HT1080 (cell line): ENCODE measurements at places on chromosomes 12 and 14.
A peak's percentile ranks its signal among the peaks of the same experiment; 100 is the strongest.

GRCh38 chr14:101588286-101588975 lies 27.1 kb downstream of the DIO3 start:
- DNase-seq: no peak

DNA sequence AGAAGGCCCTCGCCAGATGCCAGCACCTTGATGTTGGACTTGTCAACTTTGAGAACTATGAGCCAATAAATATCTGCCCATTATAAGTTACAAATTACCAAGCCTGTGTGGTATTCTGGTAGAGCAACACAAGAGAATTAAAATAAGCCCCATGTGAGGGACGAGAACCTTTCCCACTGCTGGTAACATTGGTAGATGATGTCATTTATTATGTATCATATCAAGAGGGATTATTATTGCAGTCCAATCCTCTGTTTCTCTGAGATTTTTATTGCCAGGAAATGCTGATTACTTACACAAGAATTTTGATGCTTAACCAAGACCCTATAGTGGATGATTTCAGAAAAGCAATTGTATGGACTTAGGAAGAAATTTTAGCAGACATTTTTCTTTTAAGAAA lies 40.3 kb upstream of the SLC24A4 start:
- DNase-seq: no peak

DNA sequence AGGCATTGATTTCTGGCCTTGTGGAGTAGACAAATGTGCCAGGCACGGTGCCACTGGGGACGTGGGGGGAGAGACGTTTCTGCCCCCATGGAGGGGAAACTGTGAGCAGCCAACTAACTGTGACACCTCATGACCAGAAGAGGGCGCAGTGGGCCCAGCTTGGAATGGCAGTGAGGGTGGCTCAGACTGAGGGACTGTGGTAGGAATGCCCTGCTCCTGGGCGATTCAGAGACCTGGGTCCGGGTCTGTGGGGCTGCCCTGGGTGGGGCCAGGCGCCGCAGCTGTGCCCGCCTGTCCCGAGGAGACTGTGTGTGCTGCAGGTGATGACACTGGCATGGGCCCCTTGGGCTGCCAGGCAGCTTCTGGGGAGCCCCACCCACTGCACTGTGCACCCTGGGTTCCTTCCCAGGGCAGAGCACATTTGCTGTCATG lies 60.6 kb downstream of the SLC25A47 start:
- peak; percentile 36 for DNase-seq

DNA sequence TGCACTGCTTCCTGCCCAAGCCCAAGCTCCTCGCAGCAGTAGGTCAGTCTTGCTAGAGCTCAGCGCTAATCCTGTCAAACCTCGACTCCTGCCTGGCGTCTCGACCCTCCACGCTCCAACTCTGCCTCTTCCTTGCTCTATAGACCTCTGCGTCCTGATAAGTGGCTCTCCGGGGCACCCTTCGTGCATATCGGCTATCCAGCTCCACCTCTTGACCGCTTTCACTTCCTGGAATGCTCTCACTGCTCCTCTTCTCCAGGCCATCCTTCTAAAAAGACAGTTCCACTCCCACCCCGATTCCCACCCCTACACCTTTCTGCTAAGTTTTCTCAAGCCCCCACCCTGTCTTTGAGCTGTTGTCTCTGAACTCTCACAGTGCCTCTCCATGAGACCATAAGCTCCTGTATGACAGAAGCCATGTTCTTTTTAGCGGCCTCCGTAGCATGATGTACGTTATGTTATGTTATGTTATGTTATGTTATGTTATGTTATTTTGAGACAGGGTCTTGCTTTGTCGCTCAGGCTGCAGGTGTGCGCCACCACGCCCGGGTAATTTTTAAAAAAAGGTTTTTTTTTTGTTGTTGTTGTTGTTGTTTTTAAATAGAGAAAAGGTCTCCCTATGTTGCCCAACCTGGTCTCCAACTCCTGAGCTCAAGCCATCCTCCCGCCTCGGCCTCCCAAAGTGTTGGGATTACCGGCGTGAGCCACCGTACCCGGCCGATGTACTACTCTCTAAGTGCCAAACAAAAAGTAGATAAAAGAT lies 601 bp downstream of the COX14 start:
- no peak for DNase-seq

GRCh38 chr12:103698752-103699560 lies 111.9 kb downstream of the STAB2 start:
- DNase-seq: no peak
